ENCODE measurements at places on chromosomes 7 and 10. TPM values are rescaled to one million over a fixed set of nuclear protein-coding genes. Genes with fewer than 3 reads are reported as not detected.

C7orf57 gene
- total RNA-seq: not detected

DNA sequence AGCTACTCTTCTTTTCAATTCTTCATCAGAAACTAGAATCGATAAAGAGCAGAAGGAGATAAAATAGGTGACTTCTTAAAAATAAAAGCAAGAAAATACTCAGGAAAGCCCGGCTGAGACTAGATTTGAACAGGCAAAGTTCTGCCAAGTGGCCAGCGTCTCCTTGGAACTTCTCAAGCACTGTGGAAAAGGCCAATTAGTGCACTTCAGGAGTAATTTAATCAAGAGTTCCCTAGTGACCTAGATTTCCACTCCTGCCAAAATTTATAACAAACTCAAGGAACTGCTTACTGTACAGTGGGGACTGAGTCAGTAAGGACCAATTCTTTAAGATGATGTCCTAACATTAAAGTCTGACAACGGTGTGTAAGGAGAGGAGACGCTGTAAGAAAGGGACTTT is 57.3 kb downstream of the CHCHD3 start:
- DNase-seq: no peak

DNA sequence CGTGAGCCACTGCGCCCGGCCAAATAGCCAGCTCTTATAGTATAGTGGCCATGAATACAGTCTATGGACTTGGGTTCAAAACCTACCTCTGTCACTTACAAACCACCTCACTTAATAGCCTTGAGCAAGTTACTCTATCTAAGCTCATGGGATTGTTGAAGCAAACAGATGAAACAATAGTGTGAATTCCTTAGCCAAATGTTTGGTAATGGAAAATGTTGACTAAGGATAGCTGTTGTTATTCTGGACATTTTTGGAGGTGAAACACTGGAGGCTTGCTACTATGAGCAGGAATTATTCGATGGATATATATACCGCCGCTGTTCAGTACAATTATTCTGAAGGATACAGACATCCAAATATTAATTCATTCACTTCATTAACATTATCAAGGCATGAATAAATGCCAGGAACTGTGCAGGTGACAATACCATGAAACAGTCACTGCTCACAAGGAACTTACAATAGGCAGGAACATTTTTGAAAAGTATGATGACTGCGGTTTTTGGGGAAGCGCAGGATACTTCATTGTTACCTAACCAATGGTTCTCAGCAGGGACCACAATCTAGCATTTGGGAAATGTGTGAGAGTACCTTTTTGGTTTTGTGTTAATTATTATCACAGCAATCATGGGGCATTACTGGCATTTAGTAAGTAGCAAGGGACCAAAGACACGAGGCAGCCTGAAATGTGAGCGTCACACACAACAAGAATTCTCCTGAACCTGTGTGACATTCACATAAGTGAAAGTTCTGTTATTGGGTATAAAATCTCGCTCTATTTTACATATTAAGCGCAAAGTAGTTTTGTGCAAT is 55.7 kb downstream of the CUBN start:
- no peak for DNase-seq

SHH gene
- not detected for total RNA-seq

KAZALD1 gene
- total RNA-seq: 1.7 TPM

Data from gastrocnemius medialis (tissue), 4 donors.